ENCODE measurements at places on chromosomes 2 and 18. TPM values are rescaled to one million over a fixed set of nuclear protein-coding genes. Genes with fewer than 3 reads are reported as not detected.

The PTH2R gene
- total RNA-seq = not detected

The RGPD4 gene
- total RNA-seq = 0.05 TPM

The CCDC178 gene
- total RNA-seq = 0.42 TPM

The GAD1 gene
- 0.39 TPM for total RNA-seq
